ENCODE measurements at places on chromosomes 16 and 17.

GRCh38 chr17:82808921-82809905 is 30.6 kb downstream of the ZNF750 start:
- peak; percentile 34 for DNase-seq

GRCh38 chr17:69406941-69407340 is 7.6 kb upstream of the MAP2K6 start:
- DNase-seq = no peak

GRCh38 chr16:72590151-72590937 is 418.4 kb upstream of the PMFBP1 start:
- DNase-seq = no peak

DNA sequence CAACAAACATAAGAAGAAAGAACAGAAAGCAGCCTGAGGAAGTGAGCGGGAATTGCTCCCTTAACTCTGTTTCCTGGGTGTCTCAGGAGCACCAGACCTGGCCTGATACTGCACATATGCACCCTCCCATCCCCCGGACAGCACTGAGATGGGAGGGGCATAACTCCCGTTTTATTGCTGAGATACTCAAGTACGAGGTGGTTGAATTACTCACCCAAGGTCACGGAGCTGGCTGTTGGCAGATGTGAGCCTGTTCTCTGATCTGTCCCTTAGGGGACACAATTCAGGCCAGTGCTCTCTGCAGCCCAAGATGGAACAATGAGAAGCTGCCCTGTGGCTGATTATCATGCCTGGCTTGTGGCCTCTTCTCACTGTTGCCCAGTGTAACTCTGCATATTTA is 9.1 kb upstream of the MED9 start:
- DNase-seq = no peak

DNA sequence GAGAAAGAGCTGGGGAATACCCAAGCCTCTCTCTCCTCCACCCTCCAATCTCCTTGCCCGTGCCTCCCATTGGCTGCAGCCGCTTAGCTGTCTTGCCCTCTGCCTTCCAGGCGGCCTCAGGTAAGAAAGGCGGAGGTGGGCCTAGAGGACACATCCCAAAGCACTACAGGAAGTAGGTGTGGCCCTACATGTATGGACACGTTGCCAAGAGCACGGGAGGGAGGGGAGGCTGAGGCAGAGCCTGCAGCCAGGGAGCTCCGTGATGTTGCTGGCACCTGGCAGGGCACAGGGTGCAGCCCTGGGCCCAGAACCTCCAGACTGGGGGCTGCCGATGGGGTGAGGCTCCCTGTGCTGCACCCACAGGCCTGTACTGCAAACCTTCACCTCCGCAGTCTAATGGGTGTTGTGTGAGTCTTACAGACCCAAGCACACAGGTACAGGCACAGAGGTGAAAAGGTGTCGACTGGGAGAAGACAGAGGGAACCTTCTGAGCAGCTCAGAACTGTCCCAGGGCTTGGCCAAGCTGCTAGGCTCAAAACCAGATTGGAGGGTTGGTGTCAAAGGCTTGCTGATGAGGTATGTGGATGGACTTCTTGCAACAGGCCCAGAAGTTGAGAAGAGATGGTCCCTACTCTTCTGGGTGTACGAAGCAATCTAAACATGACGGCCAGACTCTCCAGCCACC is 23.5 kb upstream of the FOXK2 start:
- peak; percentile 83 for DNase-seq

- peak; percentile 93 for DNase-seq
Observed at GRCh38 chr17:35448214-35448898, at the start of gene SLFN13. TSS of gene SLFN13 (minus strand) at chr17:35448766. CDS start at chr17:35445680, 3,086 bp downstream.

DNA sequence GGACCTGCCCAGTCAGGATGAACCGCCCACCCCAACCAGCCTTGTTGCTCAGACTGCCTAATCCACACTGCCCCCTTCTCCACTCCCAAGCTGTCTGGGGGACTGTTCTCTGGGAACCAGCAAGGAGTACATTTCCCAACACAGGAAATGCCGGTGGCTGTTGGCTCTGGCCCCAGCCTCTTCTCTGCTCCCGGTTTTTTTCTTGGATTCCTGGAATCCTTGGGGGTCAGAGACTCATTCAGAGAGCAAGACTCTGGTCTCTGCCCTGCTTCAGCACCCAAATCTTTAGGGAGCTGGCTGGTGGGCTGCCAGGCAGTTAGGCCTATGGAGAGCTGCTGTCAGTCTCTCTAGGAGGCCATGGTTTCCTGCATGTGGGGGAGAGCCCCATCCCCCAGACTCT is 10.8 kb upstream of the MTMR4 start:
- DNase-seq = no peak

- DNase-seq = no peak
Observed at GRCh38 chr17:43745541-43745940, 13.1 kb downstream of the SOST start.

- DNase-seq = no peak
Observed at GRCh38 chr16:53605831-53606400, 97.7 kb downstream of the RPGRIP1L start.

GRCh38 chr17:58184986-58185761 is 7.4 kb upstream of the EPX start:
- no peak for DNase-seq

DNA sequence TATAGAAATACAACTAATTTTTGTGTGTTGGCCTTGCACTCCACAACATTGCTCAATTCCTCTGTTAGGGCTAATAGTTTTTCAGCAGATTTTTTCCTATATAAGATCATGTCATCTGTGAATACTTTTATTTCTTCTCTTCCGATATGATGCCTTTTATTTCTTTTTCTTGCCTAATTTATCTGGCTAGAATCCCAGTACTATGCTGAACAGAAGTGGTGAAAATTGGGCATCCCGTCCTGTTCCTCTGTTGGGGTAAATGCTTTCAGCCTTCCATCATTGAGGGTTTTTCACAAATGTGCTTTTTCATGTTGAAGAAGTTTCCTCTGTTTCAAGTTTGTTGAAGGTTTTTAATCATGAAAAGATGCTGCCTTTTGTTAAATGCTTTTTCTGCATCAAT is 22.7 kb upstream of the TNFRSF13B start:
- DNase-seq = no peak

- DNase-seq = no peak
Observed at GRCh38 chr17:77385750-77386501, 245.2 kb downstream of the SEC14L1 start.

DNA sequence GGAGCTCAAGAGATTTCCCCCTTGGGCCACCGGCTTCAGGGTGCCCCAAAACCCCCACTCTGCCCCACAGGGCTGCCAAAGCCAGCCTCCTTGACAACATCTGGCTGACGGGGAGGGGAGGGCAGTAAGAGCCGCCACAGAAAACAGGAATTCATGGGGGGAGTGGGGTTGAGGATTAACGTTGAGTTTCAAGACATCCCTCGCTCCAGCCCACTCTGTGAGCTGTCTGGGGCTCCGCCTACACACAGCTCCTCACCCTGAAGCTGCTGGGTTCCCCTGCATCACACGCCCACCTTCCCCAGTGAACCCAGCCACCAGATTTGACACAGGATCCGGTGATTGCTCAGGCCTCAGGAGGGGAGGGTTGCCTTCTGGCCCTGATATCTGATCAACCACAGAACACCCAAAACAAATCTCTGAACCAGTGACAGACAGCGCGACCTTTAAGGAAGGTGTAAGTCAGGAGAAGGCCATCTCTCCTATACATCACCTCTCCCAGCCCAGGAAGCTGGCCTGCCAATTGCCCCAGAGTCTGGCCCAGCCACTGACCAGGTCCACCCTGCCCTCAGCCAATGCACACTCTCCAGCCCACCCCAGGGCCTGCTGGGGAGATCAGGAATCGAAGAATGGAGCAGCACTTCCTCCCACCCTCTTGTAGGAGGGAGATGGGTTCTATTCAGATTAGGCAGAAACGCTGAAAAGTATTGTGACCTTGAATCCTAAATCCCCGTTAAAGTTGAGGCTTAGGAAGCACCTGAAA is 132.1 kb downstream of the CLEC16A start:
- no peak for DNase-seq

All from NCI-H2029 (cell line).